ENCODE measurements at places on chromosomes 11 and 22. TPM values are rescaled to one million over a fixed set of nuclear protein-coding genes. Genes with fewer than 3 reads are reported as not detected.

The NRIP3 gene
- 0.82 TPM for total RNA-seq

- no peak overlapping the region for H3K27ac ChIP-seq
- H3K36me3 ChIP-seq, result no peaks in the 10 kb centered on the region
- H3K4me3 ChIP-seq, result no peak overlapping the region
- no peaks in the 10 kb centered on the region for H3K4me1 ChIP-seq
- DNase-seq, result no peak
These were observed 22.3 kb downstream of the ARHGAP42 start for GRCh38 chr11:100709233-100709957.

DNA sequence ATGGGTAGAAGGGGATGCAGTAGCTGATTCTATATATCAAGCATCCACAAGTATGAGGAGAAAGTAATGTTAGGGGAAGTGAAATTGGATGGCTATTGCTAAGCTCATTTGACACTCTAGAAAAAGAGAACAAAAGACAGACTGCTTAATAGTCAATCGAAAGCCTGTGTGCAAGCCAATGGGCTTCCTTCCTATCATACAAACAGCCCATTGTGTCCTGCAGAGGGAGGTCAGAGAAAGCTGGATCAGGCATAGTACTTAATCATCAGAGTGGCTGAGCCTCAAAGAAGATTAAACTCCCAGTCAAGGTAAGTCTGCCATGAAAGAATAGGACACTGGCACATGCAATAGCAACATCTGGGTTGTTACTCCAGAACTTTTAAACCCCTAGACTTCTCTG is 50.9 kb upstream of the PGR start:
- H3K27ac ChIP-seq, result no peak overlapping the region
- H3K4me3 ChIP-seq, result no peak overlapping the region
- H3K27me3 ChIP-seq, result no peaks in the 10 kb centered on the region
- H3K4me1 ChIP-seq, result no peaks in the 10 kb centered on the region
- no peak for DNase-seq
- no peaks in the 10 kb centered on the region for H3K36me3 ChIP-seq

DNA sequence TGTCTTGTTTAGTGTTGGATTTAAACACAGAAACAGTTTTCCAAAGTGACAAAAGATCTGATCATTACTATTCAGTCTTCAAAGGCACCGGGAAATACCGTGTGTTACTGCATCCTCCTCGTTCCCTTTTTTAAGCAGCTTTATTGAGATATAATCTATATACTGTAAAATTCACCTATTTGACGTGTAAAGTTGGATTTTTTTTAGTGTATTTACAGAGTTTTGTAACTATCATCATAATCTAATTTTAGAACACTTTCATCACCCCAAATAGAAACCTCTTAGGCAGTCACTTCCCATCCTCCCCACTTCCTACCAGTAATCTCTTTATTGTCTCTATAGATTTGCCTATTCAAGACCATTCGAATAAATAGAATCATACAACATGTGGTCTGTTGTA is 1.4 kb downstream of the ANO5 start:
- DNase-seq, result no peak
- H3K4me3 ChIP-seq, result no peak overlapping the region
- no peak overlapping the region for H3K27ac ChIP-seq
- H3K4me1 ChIP-seq, result peaks cover 7% of the 10 kb centered on the region

The EMSY gene
- total RNA-seq, result 35.7 TPM

The NNMT gene
- 178 TPM for total RNA-seq

DNA sequence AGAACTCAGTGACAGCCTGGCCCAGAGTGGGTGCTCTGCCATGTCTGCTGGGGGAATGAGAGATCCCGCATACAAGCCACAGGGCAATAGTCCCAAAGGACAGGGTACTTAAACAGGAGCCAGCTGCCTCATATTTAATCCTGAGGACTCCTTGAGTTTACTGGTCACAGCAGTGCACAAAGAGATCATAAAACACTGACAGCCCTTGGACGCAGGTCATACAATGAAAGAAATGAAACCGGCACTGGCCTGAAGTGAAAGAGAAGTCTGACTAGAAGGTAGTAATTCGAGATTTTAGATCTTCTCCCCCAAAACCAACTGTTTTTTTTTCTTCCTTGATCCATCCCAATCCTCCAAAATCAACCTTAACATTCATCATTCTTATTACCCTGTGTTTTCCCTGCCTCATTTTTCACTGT is 299.8 kb upstream of the SYN3 start:
- no peak overlapping the region for H3K4me3 ChIP-seq
- no peaks in the 10 kb centered on the region for H3K36me3 ChIP-seq
- H3K27me3 ChIP-seq, result no peaks in the 10 kb centered on the region
- H3K27ac ChIP-seq, result no peak overlapping the region
- no peak for DNase-seq

GRCh38 chr11:33670250-33671011 is 30.2 kb downstream of the C11orf91 start:
- H3K27me3 ChIP-seq, result no peaks in the 10 kb centered on the region
- H3K27ac ChIP-seq, result no peak overlapping the region
- no peaks in the 10 kb centered on the region for H3K36me3 ChIP-seq
- DNase-seq, result no peak
- H3K4me1 ChIP-seq, result no peaks in the 10 kb centered on the region

DNA sequence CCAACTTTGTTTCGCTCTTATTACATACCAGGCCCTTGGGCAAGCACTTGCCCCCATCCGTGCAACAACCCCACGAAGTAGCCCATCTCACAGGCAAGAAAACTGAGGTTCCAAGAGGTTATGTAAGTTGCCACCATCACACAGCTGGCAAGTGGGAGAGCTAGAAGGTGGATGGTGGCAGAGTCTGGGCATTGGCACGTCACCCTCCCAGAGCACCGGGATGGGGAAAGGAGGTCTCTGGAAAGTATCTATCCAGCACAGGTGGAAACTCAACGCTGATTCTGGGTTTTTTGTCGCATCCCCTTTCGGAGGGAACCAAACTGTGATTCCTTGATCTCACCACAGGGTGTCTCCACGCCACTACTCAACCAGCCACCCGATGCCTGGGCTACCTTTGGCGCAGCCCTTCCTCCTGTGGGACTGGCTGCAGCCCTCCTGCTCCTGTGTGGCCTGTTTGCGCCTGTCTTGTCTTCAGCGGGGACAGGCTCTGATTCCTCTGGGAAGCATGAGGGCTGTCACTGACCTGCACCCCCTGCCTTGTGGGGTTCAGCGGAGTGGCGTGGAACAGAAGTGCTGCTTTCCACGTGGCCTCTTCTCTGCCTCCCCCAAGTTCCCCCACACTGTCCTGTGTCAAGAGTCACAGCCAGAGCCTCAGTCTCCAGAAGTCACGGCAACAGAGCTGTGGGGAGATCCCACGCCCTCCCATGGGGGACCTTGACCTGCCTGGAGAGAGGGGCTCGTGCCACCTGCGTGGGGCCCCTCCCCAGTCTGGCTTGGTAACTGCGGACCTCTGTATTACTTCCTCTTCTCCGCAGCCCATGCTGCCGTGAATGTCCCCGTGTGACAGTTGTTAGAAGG is 34.4 kb upstream of the TRIM29 start:
- H3K4me3 ChIP-seq, result no peak overlapping the region
- H3K4me1 ChIP-seq, result peaks cover 6% of the 10 kb centered on the region
- H3K27ac ChIP-seq, result no peak overlapping the region
- H3K27me3 ChIP-seq, result peaks cover 30% of the 10 kb centered on the region
- no peaks in the 10 kb centered on the region for H3K36me3 ChIP-seq

The MCM5 gene
- 14.9 TPM for total RNA-seq

The SHISAL1 gene
- total RNA-seq, result 3.4 TPM

- no peak overlapping the region for H3K4me3 ChIP-seq
- H3K36me3 ChIP-seq, result peaks cover 3% of the 10 kb centered on the region
- H3K27ac ChIP-seq, result peak overlapping the region; percentile 97
These were observed 994 bp downstream of the DEPDC5 start for GRCh38 chr22:31754813-31755212.

DNA sequence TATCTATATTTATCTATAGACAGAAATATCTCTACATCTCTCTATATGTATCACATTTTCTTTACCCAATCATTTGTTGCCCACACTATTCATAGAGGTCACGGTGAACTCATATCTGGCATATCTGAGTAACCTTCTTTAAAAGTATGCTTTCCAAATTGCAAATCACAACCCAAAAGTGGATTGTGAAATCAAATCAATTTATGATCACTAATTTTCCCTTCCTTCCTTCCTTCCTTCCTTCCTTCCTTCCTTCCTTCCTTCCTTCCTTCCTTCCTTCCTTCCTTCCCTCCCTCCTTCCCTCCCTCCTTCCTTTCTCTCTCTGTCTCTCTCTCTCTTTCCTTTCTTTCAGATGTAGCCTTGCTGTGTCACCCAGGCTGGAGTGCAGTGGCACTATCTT is 448.0 kb upstream of the CCDC90B start:
- no peak for DNase-seq
- no peaks in the 10 kb centered on the region for H3K27me3 ChIP-seq
- H3K36me3 ChIP-seq, result no peaks in the 10 kb centered on the region
- H3K27ac ChIP-seq, result no peak overlapping the region
- no peak overlapping the region for H3K4me3 ChIP-seq
- no peaks in the 10 kb centered on the region for H3K4me1 ChIP-seq

DNA sequence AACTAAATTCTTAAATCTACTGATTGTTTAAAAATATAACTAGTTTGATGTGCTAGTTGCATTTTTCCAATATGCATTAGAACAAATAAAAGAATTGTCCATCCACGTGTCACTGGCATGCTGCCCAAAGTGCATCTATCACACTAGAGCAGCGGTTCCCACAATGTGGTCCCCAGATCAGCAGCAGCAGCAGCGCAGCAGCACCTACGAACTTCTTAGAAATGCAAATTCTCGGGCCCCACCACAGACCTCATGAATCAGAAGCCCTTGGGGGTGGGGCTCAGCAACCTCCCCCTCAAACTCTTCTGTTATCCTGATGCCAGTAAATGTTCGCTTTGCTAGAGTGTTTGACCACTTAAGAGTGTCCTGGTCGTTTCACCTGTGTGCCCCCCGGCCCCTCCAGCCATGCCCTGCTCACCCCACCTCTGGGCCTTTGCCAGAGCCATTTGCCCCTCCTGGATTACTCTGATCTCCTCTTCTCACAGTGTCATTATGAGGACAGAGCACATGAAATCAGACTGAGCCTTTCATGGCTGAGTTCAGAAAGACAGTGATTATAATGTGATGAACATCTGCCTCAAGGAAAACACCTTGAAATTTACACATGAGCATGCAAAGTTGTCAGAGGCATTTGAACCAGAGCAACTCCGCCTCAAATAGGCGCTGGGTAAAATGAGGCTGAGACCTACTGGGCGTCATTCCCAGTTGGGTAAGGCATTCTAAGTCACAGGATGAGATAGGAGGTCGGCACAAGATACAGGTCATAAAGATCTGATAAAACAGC is 12.6 kb upstream of the VSIG10L2 start:
- no peak for DNase-seq
- no peaks in the 10 kb centered on the region for H3K36me3 ChIP-seq
- no peak overlapping the region for H3K4me3 ChIP-seq
- H3K27ac ChIP-seq, result no peak overlapping the region
- H3K27me3 ChIP-seq, result no peaks in the 10 kb centered on the region
- no peaks in the 10 kb centered on the region for H3K4me1 ChIP-seq

DNA sequence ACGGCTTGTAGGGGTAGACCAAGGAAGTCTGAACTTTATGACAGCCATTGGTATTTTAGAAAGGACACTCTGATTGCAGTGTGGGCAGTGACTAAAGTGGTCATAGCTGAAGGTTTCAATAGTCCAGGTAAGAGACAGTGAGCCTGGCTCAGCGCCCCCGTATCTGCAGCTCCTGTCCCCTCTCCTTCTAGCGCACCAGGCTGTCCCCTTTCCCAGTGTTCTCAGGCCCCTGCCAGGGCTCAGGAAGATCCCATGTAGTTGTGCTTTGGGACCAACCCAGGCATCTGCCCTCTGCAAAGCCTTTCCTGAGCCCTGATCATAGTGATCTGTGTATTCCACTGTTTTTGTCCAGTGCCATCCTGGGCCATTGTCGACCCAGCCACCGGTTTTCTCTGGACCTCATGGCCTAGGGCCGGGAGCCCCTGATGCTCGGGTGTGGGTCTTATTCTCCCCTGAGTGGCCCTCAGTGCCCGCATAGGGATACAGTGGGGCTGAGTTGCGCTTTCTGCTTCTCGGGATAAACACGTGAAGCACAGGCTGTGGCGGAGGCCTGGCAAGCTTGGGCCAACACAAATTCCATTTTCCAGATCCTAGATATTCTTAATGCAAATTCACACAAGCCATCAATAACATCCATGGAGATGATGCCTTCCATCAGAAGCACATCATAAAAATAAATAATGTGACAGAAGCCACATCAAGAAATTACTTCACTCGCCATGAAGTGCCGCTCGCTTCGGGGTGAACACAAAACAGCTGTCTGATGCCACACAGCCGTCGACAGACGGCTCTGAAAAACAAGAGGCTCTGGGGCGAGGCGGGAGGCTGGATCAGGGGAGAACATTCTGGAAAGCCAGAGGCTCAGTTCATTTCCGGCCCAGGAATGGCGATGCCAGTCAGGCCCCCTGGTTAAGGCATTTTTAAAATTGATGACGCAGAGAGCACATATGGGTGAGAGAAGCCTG is 805.0 kb downstream of the TBC1D22A start:
- peaks cover 4% of the 10 kb centered on the region for H3K4me1 ChIP-seq
- no peaks in the 10 kb centered on the region for H3K27me3 ChIP-seq
- no peak overlapping the region for H3K27ac ChIP-seq
- H3K4me3 ChIP-seq, result no peak overlapping the region
- H3K36me3 ChIP-seq, result no peaks in the 10 kb centered on the region

The NAP1L4 gene
- 63.6 TPM for total RNA-seq

The NAALADL1 gene
- total RNA-seq, result 13.8 TPM

- DNase-seq, result no peak
- H3K27me3 ChIP-seq, result no peaks in the 10 kb centered on the region
- no peak overlapping the region for H3K4me3 ChIP-seq
- peak overlapping the region; percentile 47 for H3K27ac ChIP-seq
- peaks cover 14% of the 10 kb centered on the region for H3K4me1 ChIP-seq
These were observed 13.1 kb downstream of the ADM start for GRCh38 chr11:10317776-10318526.

The PAX6 gene
- 0.79 TPM for total RNA-seq

The LRRC55 gene
- 0.14 TPM for total RNA-seq

DNA sequence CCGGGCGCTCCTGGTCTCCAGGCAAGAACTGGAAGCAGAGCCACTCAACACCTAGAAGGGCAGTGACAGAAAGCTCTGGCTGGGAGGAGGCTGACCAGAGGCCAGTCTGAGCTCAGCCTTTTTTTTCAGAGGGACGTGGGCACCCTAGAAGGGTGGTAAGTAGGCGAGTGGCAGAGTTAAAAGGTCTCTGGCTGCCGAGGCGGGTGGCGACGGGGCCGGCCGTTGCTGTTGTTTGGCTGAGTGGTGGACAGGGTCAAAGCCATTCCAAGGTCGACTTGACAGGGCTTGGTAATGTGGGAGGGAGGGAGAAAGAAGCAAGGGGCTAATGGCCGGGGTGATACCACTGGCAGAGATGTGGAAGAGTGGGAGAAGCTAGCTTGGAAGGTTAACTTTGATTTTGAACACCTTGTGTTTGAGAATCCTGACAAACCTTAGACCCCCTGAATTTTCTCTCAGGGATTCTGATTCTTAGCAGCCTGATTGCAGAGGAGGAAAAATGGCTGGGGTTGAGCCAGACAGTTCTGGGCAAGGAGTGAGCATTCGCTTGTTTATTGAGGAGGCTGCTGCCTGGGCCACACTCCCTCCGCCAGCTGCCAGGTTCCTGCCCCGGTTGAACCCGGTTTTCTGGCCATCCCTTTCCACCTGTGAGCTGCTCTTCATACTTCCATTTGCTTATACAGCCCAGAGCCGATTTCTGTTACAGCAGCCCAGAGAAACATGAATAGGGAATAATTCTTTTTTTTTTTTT is 868 bp upstream of the SYCE3 start:
- peaks cover 8% of the 10 kb centered on the region for H3K4me1 ChIP-seq
- no peak for DNase-seq
- no peaks in the 10 kb centered on the region for H3K36me3 ChIP-seq
- peak overlapping the region; percentile 83 for H3K27ac ChIP-seq
- H3K27me3 ChIP-seq, result peaks cover 4% of the 10 kb centered on the region

All from transverse colon (tissue), 4 donors.